ENCODE measurements at places on chromosomes 3 and 15.

- DNase-seq: no peak
Measured at GRCh38 chr3:23396746-23397145, 193.6 kb downstream of the UBE2E2 start.

DNA sequence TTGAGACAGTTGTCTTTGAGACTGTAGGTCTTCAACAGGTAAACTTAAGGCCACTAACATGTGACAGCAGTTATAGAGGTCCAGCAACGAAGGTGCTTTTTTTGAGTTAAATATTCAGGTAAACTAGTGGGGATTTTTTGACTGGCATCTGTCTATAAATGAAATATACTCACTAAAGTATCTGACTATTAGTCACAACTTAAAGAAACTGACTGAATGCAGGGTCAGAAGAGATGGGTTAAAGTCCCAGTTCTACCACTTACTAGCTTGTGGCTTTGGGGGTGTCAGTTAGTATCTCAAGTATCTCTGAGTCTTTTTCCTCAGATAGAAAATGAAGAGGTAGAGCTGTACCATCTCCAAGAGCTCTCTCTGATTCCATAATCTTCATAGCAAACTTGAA, 18.0 kb downstream of the MIX23 start:
- DNase-seq: no peak

GRCh38 chr3:152026033-152026556, 152.7 kb downstream of the SUCNR1 start:
- DNase-seq: no peak

DNA sequence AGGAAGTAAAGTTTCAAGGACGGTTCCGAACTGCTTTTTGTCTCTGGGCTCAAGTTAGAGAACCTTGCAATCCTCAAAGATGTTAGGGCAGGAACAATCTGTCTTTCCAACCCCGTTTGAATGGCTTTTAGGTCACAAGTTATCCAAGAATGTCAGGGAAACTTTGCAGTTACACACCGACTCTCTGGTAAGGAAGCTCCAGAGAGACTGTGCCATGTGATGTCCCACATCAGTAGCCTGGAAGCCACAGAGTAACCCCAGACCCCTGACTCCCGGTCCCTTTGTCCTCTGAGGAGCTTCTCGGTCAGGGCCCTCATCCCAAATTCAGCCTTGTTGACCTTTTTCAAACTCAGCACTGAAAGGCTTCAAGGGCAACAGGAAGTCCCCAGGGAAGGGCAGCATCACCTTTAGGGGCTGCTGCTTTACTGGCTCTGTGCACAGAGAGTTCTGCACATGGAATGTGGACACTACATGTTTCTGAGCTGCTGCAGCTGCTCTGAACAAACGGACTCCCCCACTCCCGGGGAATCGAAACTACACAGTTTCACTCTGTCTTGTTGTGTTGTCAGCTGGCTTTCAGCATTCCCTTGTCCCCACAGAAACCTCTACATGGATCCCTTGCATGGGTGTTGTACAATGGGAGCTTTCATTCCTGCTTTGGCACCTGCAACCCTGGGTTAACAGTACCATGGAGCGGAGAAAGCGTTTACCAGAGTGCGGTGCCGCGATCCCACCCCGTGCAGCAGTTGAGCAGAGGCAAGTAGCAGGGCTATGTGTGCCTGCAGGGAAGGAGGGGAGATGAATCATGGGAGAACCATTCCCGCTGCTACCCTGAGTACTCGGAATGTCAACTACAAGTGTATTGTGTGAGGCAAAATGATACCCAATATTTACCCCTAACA, 408.2 kb upstream of the THBS1 start:
- peak; percentile 23 for DNase-seq

GRCh38 chr3:189914799-189915198, 205.9 kb downstream of the P3H2 start:
- peak; percentile 40 for DNase-seq

Data from T1000 (cell line).